Effector CD4-positive, alpha-beta T cell (primary cell): ENCODE measurements at places on chromosomes 13 and 19.

GRCh38 chr19:43642531-43642930 is 2.9 kb upstream of the CADM4 start:
- no peak for DNase-seq

DNA sequence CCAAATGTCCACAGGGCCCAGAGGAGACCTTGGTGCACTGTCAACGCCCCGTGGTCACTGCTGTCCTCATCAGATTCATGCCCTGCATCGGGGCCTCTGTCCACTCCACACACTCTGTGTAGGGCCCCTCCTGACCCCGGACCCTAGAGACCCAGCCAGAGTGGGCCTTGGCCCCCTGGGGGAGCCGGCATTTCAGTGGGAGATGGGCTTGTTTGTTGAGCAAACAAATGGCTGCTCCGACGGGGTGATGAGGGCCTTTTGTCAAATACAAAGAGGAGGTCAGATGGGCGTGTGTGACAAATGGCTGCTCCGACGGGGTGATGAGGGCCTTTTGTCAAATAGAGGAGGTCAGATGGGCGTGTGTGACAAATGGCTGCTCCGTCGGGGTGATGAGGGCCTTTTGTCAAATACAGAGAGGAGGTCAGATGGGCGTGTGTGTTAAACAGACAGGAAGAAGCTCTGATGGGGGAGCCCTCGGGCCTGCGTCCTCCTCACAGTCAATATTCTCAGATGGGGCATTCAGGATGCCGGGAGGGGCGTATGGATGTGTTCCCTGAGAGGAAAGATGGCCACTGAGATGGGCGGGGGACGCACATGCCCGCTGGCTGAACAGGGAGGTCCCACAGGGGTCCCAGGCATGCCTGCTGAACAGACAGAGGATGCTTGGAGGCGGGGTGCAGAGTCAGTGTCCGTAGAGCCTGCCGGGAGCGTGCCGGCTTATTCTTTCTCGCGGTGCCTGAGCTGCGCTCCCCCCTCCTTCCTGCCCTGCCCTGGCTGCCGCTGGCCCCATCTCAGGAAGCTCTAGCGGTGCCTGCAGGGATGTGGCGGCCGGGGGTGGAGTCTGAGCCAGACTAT is 36.3 kb downstream of the SMIM24 start:
- no peak for DNase-seq

DNA sequence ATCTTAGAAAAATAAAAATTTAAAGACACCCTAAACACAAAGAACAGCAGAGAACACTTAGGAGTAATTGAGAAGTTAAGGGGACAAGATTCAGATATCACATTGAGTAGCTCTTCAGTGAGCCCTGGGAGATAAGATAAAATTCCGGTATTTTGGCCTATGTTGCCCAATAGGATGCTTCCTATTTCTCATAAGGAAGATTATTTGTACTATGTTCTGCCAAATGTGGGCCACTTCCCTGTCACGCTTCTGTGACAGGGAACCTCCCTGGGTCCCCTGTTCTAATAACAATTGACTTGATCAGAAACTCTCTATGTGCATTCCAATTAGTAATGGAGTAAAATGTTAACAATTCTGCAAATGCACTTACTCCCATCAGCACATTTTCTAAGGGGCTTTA is 310.7 kb downstream of the MYO16 start:
- DNase-seq: no peak

DNA sequence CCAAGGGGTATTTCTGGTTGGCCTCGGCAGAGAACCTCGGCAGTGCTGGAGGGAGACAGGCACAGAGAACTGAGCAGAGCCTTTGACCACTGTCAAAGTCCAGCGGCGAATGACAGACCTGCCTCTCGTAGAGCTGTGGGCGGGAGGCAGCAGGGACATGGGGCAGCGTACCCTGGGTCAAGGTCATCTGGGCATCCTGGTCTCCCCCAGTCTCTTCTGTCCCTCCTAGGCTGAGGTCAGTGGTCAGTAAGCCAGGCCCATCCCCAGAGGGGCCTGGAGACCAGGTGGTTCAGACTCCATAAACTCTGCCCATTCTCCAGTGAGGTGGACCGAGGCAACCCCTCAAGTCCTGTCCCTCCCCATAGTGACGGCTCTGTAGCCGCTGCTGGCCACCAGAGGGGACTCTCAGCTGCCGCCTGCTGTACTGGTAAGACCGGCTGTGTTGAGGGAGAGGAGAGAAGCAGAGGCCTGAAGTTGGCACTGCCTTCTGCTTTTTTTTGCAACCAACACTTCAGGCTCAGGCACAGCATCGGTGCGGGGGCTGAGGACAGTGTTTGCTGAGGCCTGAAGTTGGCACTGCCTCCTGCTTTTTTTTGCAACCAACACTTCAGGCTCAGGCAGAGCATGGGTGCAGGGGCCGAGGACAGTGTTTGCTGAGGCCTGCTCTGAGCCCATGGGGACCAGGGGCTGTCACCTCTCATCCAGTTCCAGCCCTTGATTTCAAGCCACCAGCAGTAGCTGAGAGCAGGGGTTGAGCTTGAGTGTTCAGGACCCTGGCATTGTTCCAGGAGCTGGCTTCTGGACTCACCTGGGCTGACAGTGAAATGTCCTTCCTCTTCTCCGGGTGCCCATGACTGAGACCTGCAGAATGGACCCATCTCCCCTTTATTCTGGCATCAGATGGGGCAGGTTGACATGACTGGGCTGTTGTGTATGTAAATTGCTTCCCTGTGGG is at the start of gene PGLYRP2:
TSS of gene PGLYRP2 (minus strand) at position 111 of the 955 bp plus-strand sequence. CDS start 130 bp downstream, outside the sequence.
- no peak for DNase-seq

- no peak for DNase-seq
Observed at GRCh38 chr13:23889615-23890607, 711 bp upstream of the MIPEP start.
